ENCODE measurements at places on chromosomes 1 and 21.

GRCh38 chr21:27419153-27419552 lies 452.3 kb upstream of the ADAMTS5 start:
- DNase-seq: no peak

GRCh38 chr1:218658899-218659298 lies 313.8 kb downstream of the TGFB2 start:
- DNase-seq: no peak

DNA sequence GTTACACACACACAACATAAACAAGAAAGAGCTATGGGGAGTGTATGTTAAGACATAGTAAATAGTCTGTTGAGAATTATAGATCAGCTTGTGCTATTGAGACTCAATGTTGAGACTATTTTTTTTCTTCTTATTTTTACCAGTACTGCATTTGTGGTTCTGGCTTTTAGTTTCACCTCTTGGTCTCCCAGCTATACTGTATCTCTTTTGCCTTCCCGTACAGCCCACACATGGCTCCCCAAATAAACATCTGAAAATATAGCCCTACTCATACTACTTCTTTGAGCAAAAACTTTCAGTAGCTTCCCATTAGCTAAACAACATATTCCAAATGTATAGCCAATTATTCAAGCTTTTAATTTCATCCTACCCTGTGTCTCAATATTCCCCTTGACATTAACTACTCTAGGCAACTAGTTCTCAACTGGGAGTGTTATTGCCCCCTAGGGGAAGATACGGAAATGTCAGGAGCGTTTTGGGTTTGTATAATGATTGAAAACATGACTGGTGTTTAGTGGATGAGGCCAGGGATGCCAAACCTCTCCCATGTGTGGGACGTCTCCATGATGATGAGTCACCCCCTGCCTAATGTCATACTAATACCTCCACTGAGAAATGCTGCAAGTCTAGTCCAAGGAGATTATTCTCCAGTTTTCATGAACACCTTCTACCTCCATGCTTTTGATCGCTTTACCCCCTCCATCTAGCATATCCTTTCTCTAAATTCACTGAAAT lies 6.8 kb downstream of the RPE65 start:
- no peak for DNase-seq

DNA sequence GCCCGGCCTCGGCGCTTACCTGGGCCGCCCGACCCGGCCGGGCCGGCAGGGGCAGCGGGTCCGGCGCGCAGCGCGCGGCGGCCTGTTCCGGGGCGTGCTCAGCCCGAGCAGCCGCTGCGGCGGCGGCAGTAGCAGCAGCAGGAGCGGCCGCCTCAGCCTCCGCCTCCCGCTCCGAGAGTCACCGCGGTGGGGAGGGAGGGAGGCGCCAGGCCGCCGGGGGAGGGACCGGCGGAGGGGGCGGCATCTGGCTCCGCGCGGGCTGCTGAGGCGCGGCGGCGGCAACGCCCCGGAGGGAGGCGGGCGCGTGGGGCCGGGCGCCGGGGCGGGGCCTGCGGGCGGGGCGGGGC lies at the start of gene CTNNBIP1:
Gene CTNNBIP1 (minus strand): TSS at position 194 of the 347 bp plus-strand sequence. CDS start 38,205 bp downstream, outside the sequence.
- no peak for DNase-seq

- DNase-seq: no peak
Measured at GRCh38 chr21:44502171-44502958, 37.6 kb downstream of the KRTAP10-1 start.

DNA sequence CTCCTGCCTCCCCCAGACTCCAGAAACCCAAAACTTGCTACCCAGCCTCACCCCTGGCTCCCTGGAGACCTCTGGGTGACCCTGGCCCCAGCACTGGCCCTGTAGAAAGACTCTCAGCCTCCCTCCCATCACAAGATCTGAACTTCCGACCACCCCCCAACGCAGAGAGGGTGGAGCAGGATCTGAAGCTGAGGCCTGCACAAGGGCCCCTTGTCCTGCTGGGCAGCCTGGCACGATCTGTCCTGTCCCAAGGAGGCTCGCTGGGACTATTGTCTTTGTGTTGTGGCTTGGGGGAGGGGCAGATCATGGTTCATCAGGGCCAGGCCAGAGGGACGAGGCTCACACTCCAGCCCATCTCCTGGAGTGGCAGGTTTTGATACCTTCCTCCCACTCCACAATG lies 20.0 kb downstream of the PHLDA3 start:
- DNase-seq: peak; percentile 92

- no peak for DNase-seq
Measured at GRCh38 chr21:28325618-28326017, 667.1 kb downstream of the LTN1 start.

GRCh38 chr21:36024782-36025181 lies 35.5 kb downstream of the SETD4 start:
- DNase-seq: no peak

GRCh38 chr1:225868631-225869330 lies 13.4 kb downstream of the TMEM63A start:
- DNase-seq: no peak

DNA sequence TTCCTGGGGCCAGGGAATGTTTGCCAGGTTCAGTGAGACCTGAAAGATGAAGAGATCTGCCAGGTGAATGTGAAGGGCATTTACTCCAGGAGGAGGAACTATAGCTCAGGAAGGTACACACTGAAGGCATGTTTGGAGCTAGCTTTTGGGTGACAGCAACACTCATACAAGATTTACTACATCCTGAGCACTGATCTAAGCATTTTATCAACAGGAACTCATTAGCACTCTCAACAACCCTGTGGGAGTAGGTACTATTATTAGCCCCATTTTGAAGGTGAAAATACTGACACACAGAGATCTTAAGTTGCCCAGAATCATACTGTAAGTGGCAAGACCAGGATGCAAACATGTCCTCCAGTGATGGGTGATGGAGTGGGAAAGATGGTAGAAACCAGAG lies 6.7 kb downstream of the GADD45A start:
- no peak for DNase-seq

DNA sequence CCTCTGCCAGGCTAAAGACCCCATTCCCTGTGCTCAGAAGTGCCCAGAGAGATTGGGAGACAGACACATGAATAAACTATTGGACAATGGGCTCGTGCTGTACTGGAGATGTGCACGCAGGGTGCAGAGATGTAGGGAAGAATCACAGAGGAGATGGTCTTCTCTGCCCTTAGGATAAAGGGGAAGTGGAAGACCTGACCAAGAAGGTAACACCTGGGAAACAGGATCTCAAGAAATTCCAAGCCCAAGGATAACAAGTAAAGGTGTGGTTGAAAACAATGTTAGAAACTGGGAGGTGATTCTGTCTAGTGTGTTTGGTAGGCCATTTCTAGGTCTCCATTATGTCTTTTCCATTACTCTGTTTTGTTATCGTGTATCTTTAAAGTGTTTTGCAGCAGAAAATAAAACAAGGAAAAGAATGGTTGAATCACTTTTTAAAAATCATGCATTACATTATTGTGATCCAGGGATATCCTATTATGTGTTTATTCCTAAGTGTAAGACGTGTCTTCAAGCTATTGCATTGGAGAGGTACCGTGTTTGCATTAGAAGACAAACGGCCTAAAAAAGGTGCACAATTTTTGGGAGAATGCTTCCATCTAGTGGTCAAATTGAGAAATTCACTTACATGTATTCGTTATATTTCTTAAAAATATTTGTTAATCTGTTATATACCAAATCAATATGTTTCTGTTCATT lies 40.8 kb upstream of the KCTD3 start:
- no peak for DNase-seq

DNA sequence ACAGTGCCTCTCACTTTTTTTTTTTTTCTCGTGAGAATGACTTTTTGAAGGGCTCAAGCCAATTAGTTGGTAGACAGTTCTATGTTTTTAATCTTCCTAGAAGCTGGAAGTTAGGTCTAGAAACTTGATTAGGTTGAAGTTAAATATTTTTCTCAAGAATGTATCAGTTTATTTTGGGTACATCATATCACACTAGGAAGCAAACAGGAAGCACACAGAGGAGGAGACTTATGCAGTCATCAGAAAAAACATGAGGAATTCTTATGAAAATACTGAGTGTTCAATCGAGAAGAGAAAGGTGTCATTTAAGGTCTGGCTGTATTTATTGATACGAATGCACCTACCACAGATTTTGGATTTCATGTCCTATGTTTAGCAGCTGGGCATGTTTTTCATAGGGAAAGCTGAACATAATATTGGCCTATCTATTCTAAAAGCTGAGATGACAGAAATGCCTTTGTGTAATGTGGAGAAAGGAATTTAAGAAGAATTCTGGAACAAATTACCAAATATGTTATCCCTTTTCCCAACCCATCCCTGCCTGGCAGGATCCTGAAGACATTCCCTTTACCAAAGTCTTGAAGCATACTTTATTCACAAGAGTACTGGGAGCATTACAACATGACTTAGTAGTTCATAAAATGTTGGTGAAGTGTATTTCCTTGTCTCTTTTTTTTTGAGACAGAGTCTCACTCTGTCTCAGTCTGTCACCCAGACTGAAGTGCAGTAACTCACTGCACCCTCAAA lies 17.5 kb upstream of the ZFP69B start:
- DNase-seq: no peak

- DNase-seq: no peak
Measured at GRCh38 chr1:81174811-81175476, 625.8 kb upstream of the ADGRL2 start.

GRCh38 chr1:100861379-100861778 lies 33.3 kb downstream of the EXTL2 start:
- DNase-seq: no peak

DNA sequence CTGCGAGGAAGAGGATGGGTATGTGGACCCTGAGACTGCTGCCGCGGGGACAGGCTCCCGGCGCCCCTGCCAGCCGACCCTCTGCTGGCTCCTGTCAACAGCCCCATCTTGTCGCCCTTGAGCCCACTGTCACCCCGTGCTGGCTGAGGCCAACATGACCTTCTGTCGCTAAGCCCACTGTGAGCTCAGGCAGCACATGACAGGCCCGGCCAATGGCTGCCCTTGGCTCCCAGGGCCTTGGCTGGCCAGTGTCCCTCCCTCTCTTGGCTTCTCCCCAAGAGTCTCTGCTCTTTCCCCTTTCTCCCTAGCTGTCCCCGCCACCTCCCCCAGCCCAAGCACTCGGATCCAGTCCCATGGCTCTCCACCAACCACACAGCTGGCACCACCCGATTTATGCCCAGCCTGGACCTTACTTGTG lies 3.5 kb downstream of the PEX10 start:
- no peak for DNase-seq

DNA sequence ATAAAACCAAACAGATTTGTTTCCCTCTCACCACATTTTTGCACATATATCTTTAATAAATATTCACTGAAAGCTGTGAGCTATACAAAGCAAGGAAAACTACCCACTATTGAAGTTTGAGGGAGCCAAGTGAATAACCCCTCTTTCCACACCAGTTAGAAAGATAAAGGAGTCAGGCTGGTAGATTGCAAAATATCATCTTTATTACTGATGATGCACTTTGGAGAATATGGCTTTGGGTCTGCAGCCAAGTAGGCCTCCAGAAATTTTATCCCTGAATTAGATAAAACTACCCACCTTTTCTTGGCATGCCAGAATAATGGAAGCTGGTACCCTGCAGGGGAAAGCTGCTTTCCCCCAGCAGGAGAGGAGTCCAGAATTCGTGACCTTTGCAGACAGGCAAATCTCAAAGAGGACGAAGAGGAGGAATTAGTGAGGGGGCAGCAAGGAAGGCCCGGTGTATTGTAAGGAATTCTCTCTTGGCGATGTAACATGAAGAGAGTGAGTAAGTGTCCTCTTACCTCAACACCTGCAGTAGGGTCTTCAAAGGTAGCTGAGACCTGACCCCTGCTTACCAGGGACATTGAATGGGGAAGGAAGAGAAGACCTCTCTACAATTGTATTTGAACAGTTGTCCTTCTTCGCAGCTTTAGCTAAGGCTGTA lies 84.7 kb downstream of the LRRC8D start:
- no peak for DNase-seq

DNA sequence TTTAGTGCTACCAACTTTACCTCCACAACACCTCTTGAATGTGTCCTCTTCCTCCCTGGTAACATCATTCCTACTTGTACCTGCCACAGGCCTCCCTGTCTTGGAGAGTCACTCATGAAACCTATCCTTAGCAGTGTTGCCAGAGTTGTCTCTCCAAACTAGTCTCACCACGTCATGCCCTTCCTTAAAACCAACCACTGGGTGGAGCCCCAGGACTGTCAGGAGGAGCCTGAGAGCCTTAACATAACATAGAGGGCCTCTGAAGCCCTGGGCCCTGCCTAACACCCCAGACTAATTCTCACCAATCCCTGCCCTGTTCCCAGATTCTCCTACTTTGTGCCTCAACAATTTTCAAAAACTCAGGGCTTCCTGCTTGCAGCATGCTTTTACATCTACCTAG lies 65.3 kb downstream of the ZNF697 start:
- DNase-seq: peak; percentile 66

GRCh38 chr1:88133991-88134390 lies 550.1 kb upstream of the PKN2 start:
- no peak for DNase-seq

DNA sequence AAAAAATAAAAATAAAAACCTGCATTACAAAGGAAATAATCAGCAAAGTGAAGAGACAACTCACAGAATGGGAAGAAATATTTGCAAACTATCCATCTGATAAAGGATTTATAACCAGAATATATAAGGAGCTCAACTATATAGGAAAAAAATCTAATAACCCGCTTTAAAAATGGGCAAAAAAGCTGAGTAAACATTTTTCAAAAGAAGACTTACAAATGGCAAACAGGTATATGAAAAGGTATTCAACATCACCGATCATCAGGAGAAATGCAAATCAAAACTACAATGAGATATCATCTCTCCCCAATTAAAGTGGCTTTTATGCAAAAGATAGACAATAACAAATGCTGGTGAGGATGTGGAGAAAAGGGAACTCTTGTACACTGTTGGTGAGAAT lies 3.8 kb upstream of the GNG5 start:
- no peak for DNase-seq

DNA sequence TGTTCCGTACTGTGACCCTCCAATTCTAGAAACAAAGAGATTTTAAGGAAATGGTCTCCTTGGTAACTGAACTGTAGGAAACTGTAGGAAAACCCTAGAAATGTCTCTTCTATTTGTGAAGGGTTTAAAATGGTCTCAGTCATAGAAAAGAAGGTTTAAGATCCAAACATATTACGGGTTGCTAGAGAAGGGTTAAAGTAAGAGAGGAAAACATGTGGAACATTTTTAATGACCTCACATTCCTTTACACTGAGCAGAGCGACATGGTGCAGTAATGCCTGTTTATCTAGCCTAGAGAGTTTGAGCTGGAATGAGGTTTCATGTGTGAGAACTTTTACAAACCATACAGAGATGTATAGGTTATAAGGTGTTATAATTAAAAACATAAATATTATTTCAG lies 36.9 kb upstream of the C1orf105 start:
- DNase-seq: no peak

DNA sequence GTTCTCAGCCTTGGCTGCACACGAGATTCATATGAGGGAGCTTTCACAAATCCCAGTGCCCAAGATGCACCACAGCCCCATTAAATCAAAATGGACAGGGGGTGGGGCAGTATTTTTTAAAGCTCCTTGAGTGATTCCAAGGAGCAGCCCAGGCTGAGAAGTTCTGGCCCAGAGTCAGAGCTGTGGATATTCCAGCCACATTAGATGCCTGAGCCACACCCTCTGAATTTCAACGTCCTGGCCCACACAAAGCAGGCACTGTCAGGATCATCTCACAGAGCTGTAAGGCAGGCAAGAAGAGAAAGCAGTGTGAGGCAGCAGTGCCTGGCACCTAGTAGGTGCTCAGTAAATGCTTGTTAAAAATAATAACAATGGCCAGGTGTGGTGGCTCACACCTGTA lies 37.4 kb downstream of the PAX7 start:
- DNase-seq: no peak

All from head of caudate nucleus (tissue), 42 donors.